ENCODE measurements at places on chromosomes 6 and 20.

- peak; percentile 74 for DNase-seq
Measured at GRCh38 chr6:19851241-19852089, 14.3 kb downstream of the ID4 start.

DNA sequence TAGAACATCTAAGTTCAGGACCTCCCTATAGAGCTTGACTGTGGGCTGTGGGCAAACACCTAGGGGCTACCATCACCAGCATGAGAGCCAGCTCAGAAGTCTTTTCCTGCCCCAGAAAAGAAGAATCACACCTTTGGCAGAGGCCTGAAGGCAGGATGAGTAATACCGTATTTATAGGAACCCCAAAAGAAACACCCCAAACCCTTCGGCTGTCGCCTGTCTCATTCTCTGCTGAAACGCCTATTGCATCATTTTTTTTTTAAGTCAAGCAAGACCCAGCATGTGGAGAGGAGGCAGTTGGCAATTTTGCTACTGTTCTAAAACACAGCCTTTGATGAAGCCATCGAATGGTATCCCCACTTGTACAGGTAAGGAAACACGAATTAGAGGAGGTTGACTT lies 436.4 kb downstream of the TFAP2A start:
- no peak for DNase-seq

DNA sequence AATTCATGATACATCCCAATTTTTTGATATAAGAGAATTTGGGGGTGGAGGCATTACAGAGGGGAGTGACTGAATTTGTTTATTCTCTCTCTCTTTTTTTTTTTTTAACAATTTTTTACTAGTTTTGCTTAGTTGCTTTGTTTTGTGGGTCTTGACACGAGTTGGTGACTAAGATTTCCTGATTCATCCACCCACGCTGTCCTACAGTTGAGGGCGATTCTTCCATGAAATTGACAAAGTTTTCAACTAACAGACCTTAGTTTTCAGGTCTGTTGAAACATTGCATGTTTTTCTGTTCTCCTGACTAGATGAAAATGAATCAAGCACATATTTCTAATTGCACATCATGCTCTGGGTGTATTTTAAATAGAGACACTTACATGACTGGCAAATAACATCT lies 613.8 kb downstream of the TFAP2B start:
- no peak for DNase-seq

GRCh38 chr6:90088009-90088408 lies 193.7 kb downstream of the GJA10 start:
- DNase-seq = no peak

DNA sequence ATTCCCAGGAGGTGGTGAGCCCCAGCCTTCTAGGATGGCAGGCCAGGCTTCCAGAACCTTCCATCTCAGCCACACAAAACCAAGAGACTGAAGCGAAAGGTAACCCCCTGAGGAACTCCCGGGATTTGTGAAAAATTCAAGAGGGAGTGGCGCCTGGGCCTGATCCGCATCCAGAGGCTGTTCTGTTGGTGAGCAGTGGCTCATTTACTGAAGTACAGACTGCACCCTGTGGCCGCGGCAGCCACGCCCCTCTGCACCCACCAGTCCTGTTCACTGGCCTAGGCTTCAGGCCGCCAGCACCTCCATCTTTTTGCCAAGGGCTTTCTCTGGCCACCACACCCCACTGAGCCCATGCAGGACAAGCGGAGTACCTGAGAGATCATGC lies 79.1 kb upstream of the PTPN1 start:
- DNase-seq = no peak

DNA sequence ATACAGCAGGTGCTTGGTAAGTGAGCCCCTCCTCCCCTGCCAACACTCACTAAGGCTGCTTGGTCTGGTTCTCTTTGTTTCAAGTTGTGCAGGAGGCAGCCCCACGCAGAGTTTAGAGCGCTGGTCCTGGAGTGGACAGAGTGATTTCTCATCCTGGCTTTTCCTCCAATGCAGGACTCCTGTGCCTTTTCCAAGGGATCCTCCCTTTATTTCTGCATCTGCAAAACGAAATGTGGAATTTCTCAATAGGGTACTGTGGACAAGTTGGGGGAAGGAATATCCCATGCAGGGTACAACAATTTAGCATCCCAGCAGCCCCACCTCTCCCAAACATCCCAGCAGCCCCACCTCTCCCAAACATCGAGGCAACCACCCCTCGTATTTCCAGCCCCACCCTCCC lies 30.6 kb upstream of the CCDC167 start:
- no peak for DNase-seq

GRCh38 chr20:47183367-47183766 lies 173.1 kb downstream of the ZMYND8 start:
- DNase-seq = no peak

DNA sequence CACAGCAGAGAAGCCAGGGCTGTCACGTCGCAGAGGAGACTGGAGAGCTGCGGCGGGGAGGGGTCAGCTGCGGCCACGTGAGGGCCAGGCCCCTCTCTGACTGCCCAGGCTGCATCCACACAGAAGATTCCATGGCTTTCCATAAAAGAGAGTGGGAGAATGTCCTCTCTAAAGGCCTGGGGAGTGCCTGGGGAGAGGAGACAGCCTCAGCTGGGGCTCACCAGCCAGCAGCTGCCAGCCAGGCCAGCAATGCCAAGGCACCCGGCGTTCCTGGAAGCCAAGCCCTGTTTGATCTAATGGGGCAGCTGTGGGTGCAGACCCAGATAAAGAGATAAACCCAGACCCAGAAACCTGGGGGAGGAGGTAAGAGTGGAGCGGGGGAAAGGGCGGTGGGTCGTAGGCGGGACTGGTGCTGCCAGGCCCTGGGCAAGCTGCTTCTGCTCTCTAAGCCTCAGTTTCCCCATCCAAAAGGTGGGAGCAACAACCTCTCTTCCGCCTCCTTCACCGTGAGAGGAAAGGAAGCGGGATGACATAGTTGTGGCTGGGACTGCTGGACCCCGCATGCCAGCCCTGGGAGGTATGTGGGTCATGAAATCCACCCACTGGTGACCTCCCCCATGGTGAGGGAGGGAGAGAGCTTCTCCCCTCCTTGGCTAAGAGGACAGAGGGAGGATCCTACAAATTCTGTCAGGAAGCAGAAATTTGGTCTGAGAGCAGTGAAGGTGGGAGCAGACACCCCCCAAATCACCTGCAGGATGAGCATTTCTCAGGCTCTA lies 3.1 kb upstream of the OSBPL2 start:
- DNase-seq = no peak

Data from COR-L47 (cell line).